T-helper 17 cell (primary cell): ENCODE measurements at places on chromosomes 7 and 10.

DNA sequence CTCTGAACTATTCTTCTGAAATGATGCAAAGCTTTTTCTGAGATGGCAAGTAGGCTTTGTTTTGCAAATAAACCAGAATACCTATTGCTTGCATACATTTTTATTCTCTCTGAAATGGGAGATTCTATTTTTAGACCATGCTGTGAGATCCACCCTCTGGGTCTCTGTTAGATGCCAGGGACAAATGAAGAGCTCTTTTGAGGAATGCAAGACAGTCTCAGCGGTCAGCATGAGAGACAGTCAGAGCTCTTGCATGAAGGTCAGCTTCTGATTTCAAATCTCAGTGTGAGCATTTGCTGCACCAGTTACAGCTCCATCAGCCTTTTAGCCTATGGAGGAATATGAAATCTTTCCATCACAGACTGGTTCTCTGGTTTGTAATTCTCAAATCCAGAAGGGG is 429.9 kb upstream of the KLF6 start:
- H3K27me3 ChIP-seq: no peaks in the 10 kb centered on the region
- DNase-seq: no peak
- H3K4me3 ChIP-seq: no peak overlapping the region
- no peaks in the 10 kb centered on the region for H3K4me1 ChIP-seq
- H3K36me3 ChIP-seq: no peaks in the 10 kb centered on the region

DNA sequence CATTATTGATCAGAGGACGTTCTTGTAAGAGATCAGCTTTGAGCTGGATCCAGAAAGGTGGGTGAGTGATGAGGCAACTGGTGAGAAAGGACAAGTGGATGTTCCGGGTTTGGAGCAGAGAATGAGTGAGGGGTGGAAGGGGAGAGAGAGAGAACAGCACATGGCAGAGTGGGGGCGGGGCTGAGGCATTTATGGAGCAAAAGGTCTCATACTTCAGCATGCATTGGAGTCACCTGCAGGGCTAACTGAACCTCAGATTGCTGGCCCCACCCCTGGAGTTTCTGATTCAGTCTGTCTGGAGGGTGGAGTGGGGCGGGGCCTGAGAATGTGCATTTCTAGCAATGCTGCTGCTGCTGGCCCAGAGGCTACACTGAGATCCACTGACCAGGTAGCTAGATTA is 71.2 kb downstream of the GOLGA7B start:
- H3K36me3 ChIP-seq: peaks cover 9% of the 10 kb centered on the region
- no peak for DNase-seq
- peaks cover 44% of the 10 kb centered on the region for H3K27me3 ChIP-seq
- H3K4me1 ChIP-seq: peaks cover 14% of the 10 kb centered on the region

DNA sequence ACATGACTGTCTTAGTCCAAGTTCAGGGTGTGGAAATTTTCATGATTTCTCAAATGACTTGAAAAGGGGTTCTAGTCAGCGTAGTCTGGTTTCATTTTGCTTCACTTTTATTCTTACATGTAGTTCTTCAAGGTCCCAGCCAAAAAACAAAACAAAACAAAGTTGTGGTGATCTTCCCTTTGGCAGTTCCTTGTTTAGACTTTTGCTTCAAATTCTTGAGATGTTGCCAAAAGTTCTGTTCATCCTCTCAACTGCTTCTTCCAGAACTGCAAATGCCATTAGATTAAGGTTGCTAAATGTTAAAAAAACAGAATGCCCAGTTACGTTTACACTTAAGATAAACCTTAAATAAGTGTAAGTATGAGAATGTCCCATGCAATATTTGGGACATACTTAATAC is 370.8 kb upstream of the LRRTM3 start:
- H3K27ac ChIP-seq: no peak overlapping the region
- no peaks in the 10 kb centered on the region for H3K36me3 ChIP-seq
- no peak overlapping the region for H3K4me3 ChIP-seq

DNA sequence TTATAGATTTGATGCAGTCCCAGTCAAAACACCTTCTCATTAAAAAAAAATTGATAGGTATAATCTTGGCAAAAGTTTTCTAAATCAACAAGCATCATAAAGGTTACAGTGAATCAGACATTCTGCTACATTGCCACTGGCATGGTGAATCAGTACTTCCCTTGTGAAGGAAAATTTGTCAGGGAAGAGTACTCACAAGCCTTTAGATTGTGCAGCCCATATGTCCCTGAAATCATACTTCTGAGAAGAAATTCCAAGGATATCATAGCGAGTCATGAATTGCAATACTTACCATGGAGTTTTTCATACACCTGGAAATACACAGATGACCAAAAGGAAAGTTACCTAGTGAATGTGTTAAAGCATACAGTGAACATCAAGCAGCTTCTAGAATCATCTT is 17.2 kb downstream of the VSTM2A start:
- H3K27ac ChIP-seq: no peak overlapping the region
- DNase-seq: no peak
- no peaks in the 10 kb centered on the region for H3K27me3 ChIP-seq
- no peak overlapping the region for H3K4me3 ChIP-seq
- H3K4me1 ChIP-seq: no peaks in the 10 kb centered on the region
- no peaks in the 10 kb centered on the region for H3K36me3 ChIP-seq

- H3K27me3 ChIP-seq: no peaks in the 10 kb centered on the region
- H3K27ac ChIP-seq: no peak overlapping the region
Measured at GRCh38 chr7:77197141-77197540, 2.5 kb downstream of the FGL2 start.

DNA sequence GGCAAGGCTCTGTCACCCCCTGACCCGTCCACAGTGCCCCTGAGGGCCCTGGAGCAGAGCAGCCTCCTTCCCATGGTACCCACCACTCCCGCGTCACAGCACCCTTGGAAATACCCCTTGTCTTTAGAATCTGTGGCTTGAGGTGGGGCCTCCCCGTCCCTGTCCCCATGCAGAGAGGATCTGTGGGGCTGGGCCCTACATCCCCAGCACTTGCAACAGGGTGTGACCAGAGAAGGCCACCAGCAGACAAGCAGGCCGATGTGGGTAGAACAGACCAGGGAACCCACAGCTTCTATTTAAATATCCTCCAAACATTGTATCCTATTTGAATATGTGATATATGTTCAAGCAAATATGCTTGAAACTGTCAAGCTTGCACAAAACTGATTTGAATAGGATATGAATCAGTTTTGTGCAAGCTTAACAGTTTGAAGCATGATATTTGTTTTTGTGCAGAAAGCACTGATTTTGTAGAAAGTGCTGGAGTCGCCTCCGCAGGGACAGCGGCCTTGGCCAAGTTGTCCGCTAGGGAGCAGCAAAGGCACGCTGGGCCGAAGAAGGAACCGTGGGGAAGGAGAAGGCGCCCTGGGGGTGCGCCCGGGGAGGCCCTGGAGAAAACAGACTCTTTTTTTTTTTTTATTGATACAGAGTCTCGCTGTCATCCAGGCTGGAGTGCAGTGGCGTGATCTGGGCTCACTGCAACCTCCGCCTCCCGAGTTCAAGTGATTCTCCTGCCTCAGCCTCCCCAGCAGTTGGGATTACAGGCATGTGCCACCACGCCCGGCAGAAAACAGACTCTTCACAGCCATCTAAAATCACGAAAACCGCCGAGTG is 2.2 kb downstream of the CFAP46 start:
- H3K4me1 ChIP-seq: peaks cover 5% of the 10 kb centered on the region
- no peak for DNase-seq
- H3K36me3 ChIP-seq: peaks cover 3% of the 10 kb centered on the region
- H3K27me3 ChIP-seq: peaks cover 60% of the 10 kb centered on the region

DNA sequence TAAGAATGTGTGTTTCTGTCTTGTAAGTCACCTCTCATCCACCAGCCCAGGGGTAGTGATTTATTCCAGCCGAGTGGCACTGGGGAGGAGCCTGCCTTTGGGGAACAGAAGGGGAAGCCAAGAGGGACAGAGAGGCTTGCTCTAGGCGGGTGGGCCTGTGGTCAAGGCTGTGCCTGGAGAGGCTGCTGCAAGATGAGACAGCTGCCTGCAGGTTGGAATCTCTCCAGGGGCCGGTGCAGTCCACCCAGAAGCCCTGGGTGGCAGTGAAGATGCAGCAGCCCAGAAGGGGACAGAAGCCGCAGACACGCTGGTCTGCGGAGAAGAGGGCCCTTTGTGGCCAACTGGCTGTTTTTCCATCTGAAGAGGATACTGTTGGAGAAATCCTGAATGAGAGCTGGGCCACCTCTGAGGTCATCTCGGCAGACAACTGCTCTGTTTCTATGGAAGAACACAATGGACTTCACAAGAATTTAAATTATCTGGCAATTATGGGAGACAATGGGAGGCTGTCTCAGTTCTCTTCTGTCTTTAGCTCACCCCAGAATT is 175.7 kb downstream of the GFRA1 start:
- DNase-seq: no peak
- no peaks in the 10 kb centered on the region for H3K27me3 ChIP-seq
- no peaks in the 10 kb centered on the region for H3K4me1 ChIP-seq
- no peak overlapping the region for H3K27ac ChIP-seq

DNA sequence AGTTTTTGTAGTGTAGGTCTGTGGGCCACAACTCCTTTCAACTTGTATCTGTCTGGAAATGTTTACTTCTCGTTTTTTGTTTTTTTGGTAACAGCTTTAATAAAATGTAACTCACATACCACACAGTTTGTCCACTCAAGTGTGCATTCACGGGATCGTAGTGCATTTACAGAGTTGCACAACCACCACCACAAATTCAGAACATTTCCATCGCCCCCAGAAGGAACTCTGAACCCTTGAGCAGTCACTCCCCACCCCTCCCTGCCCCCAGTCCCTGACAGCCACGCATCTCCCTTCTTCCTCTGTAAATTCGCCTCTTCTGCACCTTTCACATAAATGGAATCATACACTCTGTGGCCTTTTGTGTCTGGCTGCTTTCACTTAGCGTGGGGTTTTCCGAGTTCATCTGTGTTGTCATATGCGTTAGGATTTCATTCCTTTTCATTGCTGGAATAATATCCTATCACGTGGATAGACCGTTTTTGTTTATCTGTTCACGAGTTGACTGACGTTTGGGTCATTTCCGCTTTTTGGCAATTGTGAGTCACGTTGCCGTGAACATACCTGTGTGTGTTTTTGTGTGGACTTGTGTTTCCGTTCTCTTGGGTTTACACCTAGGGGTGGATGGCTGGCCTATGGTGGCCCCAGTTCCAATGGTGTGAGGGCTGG is 10.3 kb downstream of the JAKMIP3 start:
- H3K27ac ChIP-seq: no peak overlapping the region
- H3K27me3 ChIP-seq: peaks cover 24% of the 10 kb centered on the region
- H3K36me3 ChIP-seq: no peaks in the 10 kb centered on the region
- H3K4me1 ChIP-seq: no peaks in the 10 kb centered on the region
- no peak overlapping the region for H3K4me3 ChIP-seq
- no peak for DNase-seq

GRCh38 chr10:132990684-132991545 is 48.5 kb upstream of the CFAP46 start:
- no peaks in the 10 kb centered on the region for H3K36me3 ChIP-seq
- H3K27ac ChIP-seq: no peak overlapping the region
- no peaks in the 10 kb centered on the region for H3K4me1 ChIP-seq
- no peak overlapping the region for H3K4me3 ChIP-seq
